Hematopoietic multipotent progenitor cell (in vitro differentiated cells): ENCODE measurements at places on chromosomes 1 and 21. TPM values are rescaled to one million over a fixed set of nuclear protein-coding genes. Genes with fewer than 3 reads are reported as not detected.

FLG gene
- under 0.01 TPM for total RNA-seq

MYBPH gene
- total RNA-seq: not detected

DIO1 gene
- not detected for total RNA-seq

ST6GALNAC5 gene
- total RNA-seq: 0.27 TPM

NLRP3 gene
- total RNA-seq: 18.0 TPM
